Tibial nerve (tissue), 4 donors: ENCODE measurements at places on chromosomes 7 and 10. TPM values are rescaled to one million over a fixed set of nuclear protein-coding genes. Genes with fewer than 3 reads are reported as not detected.

Gene VOPP1
- total RNA-seq = 49.2 TPM

Gene METTL27
- total RNA-seq = 9.2 TPM

Gene COL26A1
- total RNA-seq = 0.21 TPM

Gene SFRP4
- total RNA-seq = 42.6 TPM

Gene OLAH
- total RNA-seq = 15.3 TPM

Gene ATG9B
- not detected for total RNA-seq

Gene PAX4
- not detected for total RNA-seq

Gene ANKRD30A
- total RNA-seq = 0.22 TPM

Gene RAMP3
- 31.6 TPM for total RNA-seq

Gene OGDHL
- total RNA-seq = not detected

Gene C10orf143
- total RNA-seq = 2.5 TPM

Gene PKD1L1
- total RNA-seq = 8.4 TPM

Gene HDAC9
- 12.6 TPM for total RNA-seq

Gene STK31
- total RNA-seq = 2.8 TPM

Gene BLNK
- 16.4 TPM for total RNA-seq

Gene SUN3
- total RNA-seq = not detected

Gene MKX
- 0.63 TPM for total RNA-seq

Gene SDK1
- 8.2 TPM for total RNA-seq

Gene TEX36
- not detected for total RNA-seq

Gene TMEM72
- total RNA-seq = not detected

Gene ASB10
- total RNA-seq = not detected

Gene UMAD1
- 7.6 TPM for total RNA-seq

Gene H2BK1
- not detected for total RNA-seq

Gene CLDN3
- not detected for total RNA-seq

Gene SPDYE1
- total RNA-seq = not detected

Gene ACSM6
- not detected for total RNA-seq

Gene KLLN
- total RNA-seq = 1.7 TPM

Gene PDE1C
- 28.3 TPM for total RNA-seq

Gene NUTM2B
- 0.21 TPM for total RNA-seq

Gene YAE1
- total RNA-seq = 17.1 TPM

Gene RINT1
- total RNA-seq = 18.2 TPM

Gene PANK1
- total RNA-seq = 6.8 TPM

Gene SUGCT
- total RNA-seq = 2.7 TPM

Gene CRYGN
- not detected for total RNA-seq

Gene TLX1
- total RNA-seq = not detected

Gene EVX1
- not detected for total RNA-seq

Gene LANCL2
- 17.9 TPM for total RNA-seq

Gene GAD2
- not detected for total RNA-seq

Gene PPRC1
- total RNA-seq = 26.4 TPM

Gene UNCX
- total RNA-seq = not detected

Gene TSPAN15
- total RNA-seq = 96.6 TPM

Gene SBDS
- 199 TPM for total RNA-seq

Gene AGMO
- total RNA-seq = 8.0 TPM

Gene EBLN1
- not detected for total RNA-seq
